Glutamatergic neuron (in vitro differentiated cells): ENCODE measurements at places on chromosomes 5 and 9. TPM values are rescaled to one million over a fixed set of nuclear protein-coding genes. Genes with fewer than 3 reads are reported as not detected.

ADAMTS16 gene
- total RNA-seq, result 4.8 TPM

DNA sequence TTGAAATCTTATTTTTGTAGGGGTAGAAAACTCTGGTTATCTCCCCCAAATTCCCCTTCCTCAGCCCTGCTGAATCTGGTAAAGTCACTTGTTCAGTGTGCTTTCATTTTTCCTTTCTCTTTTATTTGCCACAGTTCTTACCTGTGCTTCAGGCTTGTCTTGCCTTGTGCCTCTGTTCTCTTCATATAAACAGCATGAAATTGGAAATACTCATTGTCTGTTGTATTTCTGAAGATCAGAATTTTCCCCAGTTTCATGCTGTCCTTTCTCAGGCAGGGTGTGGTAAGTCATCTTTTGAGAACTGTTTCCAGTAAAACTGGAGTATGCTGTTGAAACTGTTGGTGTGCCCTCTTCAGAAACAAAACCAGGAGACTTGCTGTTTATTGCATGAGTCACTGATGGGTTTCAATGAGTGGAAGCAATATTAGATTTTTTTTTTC lies 7.0 kb downstream of the PAM start:
- DNase-seq, result no peak

DNA sequence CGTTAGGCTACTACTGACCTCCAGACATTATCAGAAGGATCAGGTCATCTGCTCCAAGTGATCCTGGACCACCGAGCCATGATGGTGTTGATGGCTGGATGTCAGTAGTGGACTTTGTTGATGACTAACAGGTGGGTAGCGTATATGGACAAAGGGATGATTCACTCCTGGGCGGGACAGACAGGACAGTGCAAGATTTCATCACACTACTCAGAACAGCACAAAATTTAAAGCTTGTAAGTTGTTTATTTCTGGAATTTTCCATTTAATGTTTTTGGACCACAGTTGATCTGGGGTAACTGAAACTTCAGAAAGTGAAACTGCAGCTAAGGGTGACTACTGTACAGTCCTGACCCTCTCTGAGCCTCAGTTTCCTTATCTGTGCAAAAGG lies 12.7 kb downstream of the PDGFRB start:
- DNase-seq, result no peak

GRCh38 chr5:114418176-114419066 lies 56.6 kb downstream of the KCNN2 start:
- no peak for DNase-seq

RLN2 gene
- not detected for total RNA-seq

DNA sequence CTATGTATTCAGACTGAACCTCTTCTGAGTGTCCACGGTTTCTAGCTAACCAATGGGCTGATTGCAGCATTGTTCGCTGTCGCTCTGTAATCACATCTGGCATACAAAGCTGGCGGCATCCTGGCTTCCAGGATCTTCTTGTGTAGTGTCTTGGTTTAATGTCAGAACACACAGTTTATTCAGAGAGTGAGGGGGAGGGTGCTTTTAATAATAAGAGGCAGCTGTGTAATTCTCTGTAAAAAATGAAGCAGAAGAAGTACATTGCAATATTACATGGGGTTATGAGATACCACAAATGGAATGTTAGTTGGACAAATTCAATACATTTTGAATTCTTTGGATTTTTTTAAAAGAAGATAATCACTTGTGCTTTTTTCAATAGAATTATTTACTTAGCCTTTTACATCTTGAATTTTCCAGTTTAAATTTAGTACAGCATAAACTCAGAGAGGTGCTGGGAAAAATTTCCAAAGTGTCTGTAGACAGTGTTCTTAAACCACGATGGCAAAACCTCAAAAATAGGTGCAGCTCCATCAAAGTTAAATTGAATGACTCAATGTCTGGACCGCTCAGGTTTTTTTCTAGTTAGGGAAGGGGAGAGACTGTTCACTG lies 206.0 kb downstream of the PCSK1 start:
- no peak for DNase-seq

GRCh38 chr5:78242001-78242400 lies 52.5 kb downstream of the AP3B1 start:
- no peak for DNase-seq

TLE4 gene
- 97.4 TPM for total RNA-seq

SV2C gene
- 17.8 TPM for total RNA-seq

DNA sequence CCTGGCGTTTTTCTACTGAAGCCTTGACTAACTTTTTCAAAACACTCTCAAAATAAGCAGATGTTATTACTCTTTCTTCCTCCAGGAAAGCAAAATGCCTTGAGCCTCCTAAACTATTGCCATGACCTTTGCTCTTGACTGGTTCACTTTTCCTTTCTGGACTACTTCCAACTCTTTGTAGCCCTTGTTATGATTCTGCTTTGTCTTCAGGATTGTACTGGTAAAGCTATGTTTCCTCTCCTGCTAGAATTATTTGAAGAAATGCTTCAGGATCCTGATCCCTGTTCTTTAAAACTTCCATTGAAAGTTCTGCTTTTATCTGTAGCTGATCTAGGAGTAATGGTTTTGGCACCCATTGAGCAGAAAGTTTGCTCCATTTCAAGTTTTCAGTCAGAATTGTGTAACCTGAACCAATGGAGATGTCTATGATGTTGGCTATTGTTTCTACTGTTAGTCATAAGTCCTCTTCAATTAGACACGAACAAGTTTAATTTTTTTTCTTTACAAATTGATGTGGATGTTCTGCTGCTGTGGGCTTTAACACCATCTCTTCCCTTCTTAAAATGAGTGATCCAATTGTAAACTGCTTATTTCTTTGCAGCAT lies 1356.4 kb downstream of the EFNA5 start:
- no peak for DNase-seq
